EH (cell line): ENCODE measurements at places on chromosomes 2 and 18.

DNA sequence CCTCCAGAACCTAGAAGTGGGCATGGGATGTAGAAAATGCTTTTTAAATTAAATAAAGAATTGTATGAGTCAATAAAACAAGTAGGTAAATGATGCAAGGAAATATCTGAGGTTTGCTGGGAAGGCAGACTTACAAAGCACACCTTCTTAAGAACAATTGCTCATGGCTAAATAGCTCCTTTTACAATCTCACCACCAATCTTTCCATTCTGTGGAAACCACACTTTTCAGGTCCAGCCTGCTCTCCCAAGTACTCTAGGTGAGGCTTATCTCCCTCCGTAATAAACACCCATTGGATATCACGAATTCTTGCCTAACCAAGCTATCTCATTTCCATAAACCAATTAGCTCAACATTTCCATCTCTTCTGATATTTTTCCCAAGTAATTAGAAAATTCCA is 91.5 kb upstream of the SLC8A1 start:
- no peak for DNase-seq

DNA sequence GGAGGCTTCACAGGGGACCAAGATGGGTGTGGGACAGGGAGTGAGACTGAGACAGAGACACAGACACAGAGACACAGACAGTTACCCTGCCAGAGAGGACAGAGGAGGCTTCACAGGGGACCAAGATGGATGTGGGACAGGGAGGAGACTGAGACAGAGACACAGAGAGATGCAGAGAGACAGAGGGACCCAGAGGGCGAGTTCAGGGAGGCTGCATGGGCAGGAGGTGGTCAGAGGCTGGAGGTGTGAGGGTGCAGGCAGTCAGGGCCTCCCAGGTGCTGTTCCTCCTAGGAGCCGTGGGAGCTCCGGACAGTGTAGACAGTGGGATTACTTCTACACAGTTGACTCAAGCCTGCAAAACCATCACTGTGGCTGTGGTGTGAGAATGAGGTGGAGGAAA is 206.2 kb upstream of the PXDN start:
- DNase-seq, result no peak

DNA sequence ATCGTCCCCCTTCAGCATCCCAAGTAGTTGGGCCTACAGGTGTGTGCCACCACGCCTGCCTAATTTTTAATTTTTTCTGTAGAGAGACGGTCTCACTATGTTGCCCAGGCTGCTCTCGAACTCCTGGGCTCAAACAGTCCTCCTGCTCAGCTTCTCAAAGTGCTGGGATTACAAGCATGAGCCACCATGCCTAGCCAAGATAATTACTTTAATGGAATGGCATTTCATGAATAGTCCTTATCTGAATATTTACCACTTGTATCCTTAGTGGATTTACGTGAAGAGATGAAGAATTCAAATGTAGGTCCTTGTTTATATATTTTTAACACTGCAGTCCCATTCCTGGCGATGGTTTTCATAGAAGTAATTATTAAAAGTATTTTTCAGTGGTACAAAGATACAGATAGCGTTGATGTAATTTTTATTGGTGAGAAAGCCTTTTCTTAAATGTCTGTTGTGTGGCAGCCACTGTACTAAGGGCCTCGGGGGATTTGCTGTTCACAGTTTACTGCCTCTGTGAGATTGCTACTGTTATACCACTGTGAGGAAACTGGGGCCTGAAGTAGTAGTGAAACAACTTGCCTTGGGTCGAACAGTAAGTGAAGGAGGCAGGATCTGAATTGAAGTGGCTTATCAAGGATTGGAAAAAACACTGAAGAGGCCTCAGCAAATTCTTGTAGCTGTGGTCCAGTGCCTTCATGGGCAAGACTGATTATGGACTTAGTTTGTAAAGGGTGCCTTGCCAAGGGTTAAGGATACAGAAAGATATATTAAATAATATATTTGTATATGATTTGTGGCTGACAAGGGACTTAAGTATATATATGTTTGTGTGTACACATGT is 151.2 kb downstream of the PRPF40A start:
- DNase-seq, result no peak

DNA sequence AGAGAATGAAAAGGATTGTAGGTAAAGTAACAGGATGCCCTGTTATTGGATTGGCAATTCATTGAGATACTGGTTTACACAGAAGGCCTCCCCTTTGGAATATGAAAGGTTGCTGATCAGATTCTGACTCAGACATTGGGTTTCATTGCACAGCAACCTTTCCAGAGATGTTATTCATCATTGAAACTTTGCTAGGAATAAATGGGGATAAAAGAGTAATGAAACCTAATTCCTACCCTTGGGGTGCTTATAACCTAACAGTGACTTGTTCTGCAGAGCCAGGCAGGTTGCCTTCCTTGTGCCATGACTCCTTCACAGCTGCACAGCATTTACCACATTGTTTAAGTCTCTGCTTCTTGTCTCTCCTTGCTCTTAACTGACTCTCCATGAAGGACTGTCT is 5.0 kb downstream of the NAB1 start:
- DNase-seq, result no peak

DNA sequence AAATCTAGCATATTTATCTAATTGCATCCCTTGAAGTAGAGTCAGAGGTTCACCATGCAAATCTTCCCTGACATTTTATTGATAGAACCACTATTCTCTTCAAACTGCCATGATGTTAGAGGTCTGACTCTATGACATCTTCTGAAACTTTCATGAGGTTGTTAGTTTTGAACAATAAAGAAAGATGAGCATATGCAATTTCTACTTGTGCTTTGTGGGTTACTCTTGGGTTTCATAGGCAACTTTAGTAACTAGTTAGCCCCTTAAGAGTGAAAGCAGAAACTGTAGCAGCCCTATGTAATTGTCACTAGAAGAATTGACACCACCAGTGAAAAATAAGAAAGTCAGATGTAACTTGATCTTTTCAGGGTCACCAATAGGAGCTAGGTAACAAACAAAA is 53.1 kb upstream of the ZEB2 start:
- DNase-seq, result no peak

GRCh38 chr2:62354771-62355561 is 151.0 kb downstream of the TMEM17 start:
- DNase-seq, result no peak

GRCh38 chr2:95385570-95385984 is 16.9 kb upstream of the FAHD2A start:
- DNase-seq, result no peak

DNA sequence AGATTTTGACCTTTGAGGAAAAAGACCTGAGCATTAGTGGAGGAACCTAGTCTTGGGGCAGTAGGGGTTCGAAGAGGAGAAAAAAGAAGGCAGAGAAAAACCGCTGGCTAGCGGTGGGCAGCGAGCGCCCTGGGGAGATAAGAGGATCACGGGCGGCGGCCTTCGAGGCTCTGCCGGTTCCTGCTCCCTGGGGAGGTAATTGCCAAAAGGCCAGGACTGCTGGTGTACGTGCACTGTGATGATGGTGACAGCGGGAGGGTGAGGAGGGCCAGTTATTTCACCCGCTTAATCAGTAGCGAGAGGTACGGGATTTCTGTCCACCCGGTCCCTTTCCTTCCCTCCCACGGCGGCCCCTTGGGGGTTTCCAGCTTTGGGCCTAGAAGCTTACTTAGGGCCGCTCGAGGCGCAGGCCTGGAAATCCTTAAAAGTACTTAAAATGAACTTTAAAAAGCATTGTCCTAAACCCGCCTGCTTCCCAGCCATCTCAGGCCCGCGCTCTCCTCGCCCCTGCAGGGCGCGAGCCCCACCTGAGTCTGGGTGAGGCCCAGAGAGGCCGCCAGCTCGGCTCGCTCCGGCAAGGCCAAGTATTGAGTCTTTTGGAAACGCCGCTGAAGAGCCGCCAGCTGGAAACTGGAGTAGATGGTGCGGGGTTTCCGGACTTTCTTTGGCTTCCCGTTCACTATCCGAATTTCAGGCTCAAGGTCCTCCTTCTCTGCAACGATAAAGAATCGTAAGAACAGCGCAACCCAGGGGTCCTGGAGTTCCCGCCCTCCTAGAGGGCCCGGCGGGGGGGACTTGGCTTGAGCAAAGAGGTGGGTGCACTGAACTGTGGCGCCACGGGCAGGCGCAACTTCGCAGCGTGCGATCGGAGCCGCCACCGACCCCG is 1.5 kb downstream of the DLX2 start:
- peak; percentile 59 for DNase-seq

- no peak for DNase-seq
Observed at GRCh38 chr2:239621611-239622010, 220.8 kb upstream of the HDAC4 start.

- no peak for DNase-seq
Observed at GRCh38 chr2:152064001-152064400, 34.8 kb downstream of the CACNB4 start.
